Pancreas (tissue), 10 donors: ENCODE measurements at places on chromosomes 12 and 14. TPM values are rescaled to one million over a fixed set of nuclear protein-coding genes. Genes with fewer than 3 reads are reported as not detected.

The FNTB gene
- polyA plus RNA-seq: 4.6 TPM

The BORCS5 gene
- polyA plus RNA-seq: 3.7 TPM

The CCDC196 gene
- 1.2 TPM for polyA plus RNA-seq

The CD163L1 gene
- polyA plus RNA-seq: 0.54 TPM

The IGF1 gene
- polyA plus RNA-seq: 2.4 TPM

The CLEC4A gene
- 3.3 TPM for polyA plus RNA-seq

The HOXC12 gene
- polyA plus RNA-seq: not detected

The PDE3A gene
- 4.9 TPM for polyA plus RNA-seq

The MGP gene
- polyA plus RNA-seq: 112 TPM

The RPL10L gene
- not detected for polyA plus RNA-seq

The TIMELESS gene
- 5.6 TPM for polyA plus RNA-seq

The ADGRD1 gene
- polyA plus RNA-seq: 2.3 TPM

The BDKRB1 gene
- polyA plus RNA-seq: 4.5 TPM

The KRT74 gene
- polyA plus RNA-seq: not detected

The MIPOL1 gene
- polyA plus RNA-seq: 2.4 TPM

The EFS gene
- 1.7 TPM for polyA plus RNA-seq

The ATN1 gene
- 110 TPM for polyA plus RNA-seq

The NPAS3 gene
- 0.23 TPM for polyA plus RNA-seq

The ORMDL2 gene
- 33.3 TPM for polyA plus RNA-seq

The SLC7A8 gene
- 70.8 TPM for polyA plus RNA-seq

The FOXN4 gene
- 0.12 TPM for polyA plus RNA-seq

The PPP1R36 gene
- polyA plus RNA-seq: 5.8 TPM

The ERP27 gene
- polyA plus RNA-seq: 41.8 TPM

The RPS6KL1 gene
- 14.6 TPM for polyA plus RNA-seq

The LRP1-AS gene
- polyA plus RNA-seq: not detected

The COCH gene
- polyA plus RNA-seq: 8.5 TPM

The CCDC175 gene
- polyA plus RNA-seq: not detected

The SSPN gene
- polyA plus RNA-seq: 2.1 TPM

The KERA gene
- polyA plus RNA-seq: not detected

The NKX2-1 gene
- not detected for polyA plus RNA-seq

The SMCO3 gene
- polyA plus RNA-seq: 0.21 TPM

The HPD gene
- polyA plus RNA-seq: 2.8 TPM

The KDM5A gene
- polyA plus RNA-seq: 4.1 TPM

The MEG3 gene
- polyA plus RNA-seq: 1,150 TPM

The FSCB gene
- not detected for polyA plus RNA-seq

The C12orf56 gene
- not detected for polyA plus RNA-seq

The SMIM41 gene
- not detected for polyA plus RNA-seq

The METTL25 gene
- polyA plus RNA-seq: 6.4 TPM

The HIP1R gene
- 206 TPM for polyA plus RNA-seq

The TAS2R7 gene
- polyA plus RNA-seq: not detected
